ENCODE measurements at places on chromosomes 3 and 15. TPM values are rescaled to one million over a fixed set of nuclear protein-coding genes. Genes with fewer than 3 reads are reported as not detected.

DNA sequence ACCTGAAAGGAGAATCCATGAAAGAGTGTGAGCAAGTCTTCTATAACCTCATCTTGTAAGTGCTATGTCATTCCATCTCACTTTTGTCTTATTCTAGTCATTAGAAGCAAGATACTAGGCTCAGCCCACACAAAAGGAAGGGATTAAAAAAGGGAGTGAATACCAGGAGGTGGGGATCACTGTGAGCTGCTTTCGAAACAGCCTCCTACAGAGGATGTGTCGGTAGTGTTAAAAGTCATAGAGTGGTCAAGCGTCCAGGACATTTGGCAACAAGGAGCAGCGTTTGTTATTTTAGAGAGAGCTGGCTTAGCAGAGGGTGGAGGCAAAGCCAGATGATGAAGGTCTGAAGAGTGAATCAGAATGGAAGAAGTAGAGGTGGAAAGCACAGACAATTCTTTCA lies 11.7 kb upstream of the ZNF148 start:
- no peak for DNase-seq

DNA sequence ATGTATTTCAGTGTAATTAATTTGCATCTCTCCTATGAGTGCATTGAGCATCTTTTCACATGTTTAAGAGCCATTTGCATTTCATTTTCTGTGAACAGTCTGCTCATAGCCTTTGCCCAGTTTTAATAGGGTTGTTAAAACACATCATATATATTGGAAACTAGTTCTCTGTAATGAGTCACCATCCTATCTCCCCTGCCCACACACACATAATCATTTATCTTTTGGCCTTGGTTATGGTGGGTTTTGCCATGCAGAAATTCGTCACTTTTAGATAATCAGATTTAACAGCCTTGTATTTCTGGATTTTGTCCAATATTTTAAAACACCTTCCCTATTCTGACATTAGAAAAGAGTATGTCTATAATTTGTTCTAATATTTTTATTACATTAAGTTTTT lies 11.9 kb upstream of the CHRM5 start:
- no peak for DNase-seq

- no peak for DNase-seq
These were observed 114.1 kb upstream of the DNAJC19 start for GRCh38 chr3:181103605-181104004.

GRCh38 chr15:66993874-66994696 lies 71.3 kb upstream of the SMAD3 start:
- DNase-seq: no peak

Gene CDHR4
- not detected for polyA plus RNA-seq

- DNase-seq: no peak
These were observed 16.6 kb downstream of the OXTR start for GRCh38 chr3:8752832-8753231.

DNA sequence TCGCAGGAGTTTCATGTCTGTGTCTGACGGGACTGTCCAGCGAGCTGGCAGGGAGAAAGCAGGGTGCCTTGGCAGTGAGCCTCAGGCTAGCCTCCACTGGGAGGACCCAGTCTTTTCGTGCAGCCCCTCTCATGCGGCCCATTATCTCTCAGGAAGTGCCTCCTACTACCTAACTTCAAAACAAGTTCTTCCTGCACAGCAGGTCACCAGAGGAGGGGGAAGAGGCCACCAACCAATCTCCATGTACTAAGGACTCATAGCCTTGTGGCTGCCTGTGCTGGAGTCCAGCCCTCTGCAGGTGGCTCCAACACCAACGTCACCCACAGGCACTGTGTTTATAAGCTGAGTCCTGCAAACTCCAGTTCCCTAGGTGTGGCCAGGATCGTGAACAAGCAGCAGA lies 4.8 kb downstream of the VIPR1 start:
- no peak for DNase-seq

Gene SPTSSB
- 3.4 TPM for polyA plus RNA-seq

- DNase-seq: no peak
These were observed 56.2 kb downstream of the FHIT start for GRCh38 chr3:61194892-61195538.

DNA sequence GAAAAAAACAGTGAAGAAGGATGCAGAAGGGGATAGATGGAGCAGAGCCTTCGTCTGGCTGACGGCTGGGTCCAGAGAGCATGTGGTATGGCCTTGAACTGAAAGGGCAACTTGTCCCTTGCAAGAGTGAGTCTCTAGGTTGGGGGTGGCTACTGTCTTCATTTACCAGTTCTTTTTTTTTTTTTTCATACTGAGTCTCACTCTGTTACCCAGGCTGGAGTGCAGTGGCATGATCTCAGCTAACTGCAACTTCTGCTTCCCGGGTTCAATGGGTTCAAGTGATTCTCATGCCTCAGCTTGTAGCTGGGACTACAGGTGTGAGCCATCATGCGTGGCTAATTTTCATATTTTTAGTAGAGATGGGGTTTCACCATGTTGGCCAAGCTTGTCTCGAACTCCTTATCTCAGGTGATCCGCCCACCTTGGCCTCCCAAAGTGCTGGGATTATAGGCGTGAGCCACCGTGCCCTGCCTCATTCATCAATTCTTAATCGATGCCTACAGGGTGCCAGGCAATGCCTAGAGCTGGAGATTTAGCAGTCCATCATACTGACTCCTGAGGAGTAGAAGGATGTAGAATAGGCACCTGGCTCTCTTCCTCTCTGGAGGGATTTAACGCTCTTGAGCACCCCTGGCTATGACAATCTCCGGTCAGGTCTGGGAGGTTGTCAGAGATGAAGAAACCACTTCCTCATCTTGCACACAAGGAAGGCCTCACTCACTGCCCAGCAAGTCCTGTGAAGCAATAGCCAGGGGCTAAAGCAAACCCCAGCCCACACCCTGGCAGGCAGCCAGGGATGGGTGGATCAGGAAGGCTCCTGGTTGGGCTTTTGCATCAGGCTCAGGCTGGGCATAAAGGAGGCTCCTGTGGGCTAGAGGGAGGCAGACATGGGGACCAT lies at the start of gene CAMP:
CAMP (plus strand) TSS at position 880 of the 898 bp plus-strand sequence; CDS start at position 897, 17 bp downstream.
- no peak for DNase-seq

- DNase-seq: no peak
These were observed 32.3 kb downstream of the ARRDC4 start for GRCh38 chr15:97992823-97993222.

DNA sequence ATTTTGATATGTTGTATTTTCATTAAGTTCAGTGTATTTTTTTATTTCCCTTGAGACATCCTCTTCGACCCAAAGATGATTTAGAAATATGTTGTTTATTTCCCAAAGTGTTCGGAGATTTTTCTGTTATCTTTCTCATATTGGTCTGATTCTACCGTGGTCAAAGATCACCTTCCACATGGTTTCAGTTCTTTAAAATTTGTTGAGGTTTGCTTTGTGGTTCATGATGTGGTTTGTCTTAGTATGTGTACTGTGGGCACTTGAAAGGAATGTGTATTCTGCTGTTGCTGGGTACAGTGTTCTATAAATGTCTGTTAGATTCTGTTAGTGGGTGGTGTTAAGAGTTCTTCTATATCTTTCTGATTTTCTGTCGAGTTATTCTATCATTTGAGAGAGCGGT lies 103.4 kb upstream of the FHIT start:
- no peak for DNase-seq

GRCh38 chr3:6601374-6601773 lies 259.5 kb upstream of the GRM7 start:
- DNase-seq: no peak

Gene CATSPER2
- 3.6 TPM for polyA plus RNA-seq

- DNase-seq: no peak
These were observed 15.8 kb upstream of the CASR start for GRCh38 chr3:122167630-122168029.

- DNase-seq: no peak
These were observed 30.3 kb downstream of the RPN1 start for GRCh38 chr3:128620268-128620691.

DNA sequence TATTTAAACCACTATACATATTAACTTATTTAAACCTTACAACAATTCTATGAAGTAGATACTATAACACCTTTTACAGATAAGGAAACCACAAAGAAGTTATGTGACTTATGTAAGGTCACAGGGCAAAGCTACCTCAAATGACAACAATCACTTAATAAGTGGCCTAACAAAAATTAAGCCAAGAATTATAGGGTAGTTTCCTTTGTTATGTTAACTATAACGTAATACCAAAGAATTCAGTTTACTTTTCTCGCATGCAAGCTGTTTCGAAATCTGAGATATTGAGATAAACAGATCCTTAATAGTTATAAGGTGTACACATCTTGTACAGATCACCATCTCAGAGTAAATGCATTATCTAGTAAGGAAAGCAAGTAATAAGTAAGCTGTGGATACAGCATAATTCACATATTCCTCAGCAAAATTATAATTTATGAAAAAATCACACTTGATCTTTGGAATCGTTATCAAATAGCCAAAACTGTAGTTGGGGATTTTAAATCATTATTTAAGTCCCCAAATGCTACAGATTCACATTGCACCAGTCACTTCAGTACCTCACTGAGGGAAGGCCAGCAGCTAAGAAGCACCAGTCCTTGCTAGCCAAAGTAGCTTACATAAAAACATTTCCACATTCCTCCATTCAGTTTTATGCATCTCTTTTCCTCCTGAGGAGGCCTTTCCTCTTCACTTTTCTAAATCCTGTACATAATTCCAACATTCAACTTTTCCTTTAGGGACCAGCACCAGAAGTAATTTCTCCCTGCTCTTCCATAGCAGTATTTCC lies 226.8 kb downstream of the TBC1D5 start:
- no peak for DNase-seq

Gene SLC38A3
- polyA plus RNA-seq: 11.0 TPM

- no peak for DNase-seq
These were observed 35.4 kb downstream of the PXYLP1 start for GRCh38 chr3:141266797-141267555.

- no peak for DNase-seq
These were observed 21.5 kb upstream of the KCNMB3 start for GRCh38 chr3:179272385-179272784.

DNA sequence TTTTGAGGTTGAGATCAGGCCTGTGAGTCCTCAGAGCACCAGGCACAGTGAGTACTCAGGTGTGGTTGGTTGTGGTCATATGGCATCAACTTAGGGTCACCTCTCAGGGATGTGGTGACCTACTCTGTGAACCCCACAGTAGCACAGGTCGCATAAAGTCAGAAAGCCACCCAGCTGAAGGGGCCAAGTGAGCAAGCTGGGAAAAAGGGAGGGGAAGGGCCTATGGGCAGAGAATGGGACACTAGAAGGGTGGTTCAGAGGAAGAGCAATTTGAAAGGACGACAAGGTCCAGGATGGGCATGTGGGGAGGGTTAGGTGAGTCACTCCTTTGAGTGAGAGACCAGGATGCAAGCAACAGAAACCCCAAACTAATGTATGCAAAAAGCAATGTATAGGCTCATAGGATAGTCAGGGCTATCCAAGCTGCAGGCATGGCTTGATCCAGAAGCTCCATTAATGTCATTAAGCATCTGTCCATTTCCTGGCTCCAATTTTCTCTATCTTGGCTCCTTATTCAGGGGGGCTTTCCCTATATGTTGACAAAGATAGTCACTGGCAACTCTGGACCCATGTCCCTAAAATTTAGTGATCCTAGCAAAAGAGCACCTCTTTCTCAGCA lies 33.5 kb downstream of the HMCES start:
- no peak for DNase-seq

GRCh38 chr3:17639765-17640164 lies 102.7 kb downstream of the TBC1D5 start:
- no peak for DNase-seq

Gene CCDC54
- polyA plus RNA-seq: 0.11 TPM

DNA sequence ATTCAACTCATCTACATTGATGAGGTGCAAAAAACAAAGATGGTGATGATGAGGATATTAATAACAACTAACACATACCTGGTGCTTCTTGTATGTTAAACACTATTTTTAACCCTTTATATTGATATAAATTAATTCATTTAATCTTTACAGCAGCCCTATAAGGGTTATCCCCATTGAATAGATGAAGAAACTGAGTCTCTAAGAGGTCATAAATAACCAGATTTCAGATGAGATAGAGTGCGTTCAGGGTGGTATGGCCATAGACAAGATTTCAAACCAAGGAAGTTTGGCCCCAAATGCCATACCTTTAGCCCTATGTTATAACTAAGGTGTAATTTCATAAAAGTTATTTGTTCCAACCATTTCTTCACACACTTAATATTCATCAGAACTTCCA lies 82.6 kb downstream of the CMSS1 start:
- no peak for DNase-seq

All from right renal cortex interstitium (tissue), 3 donors.